ENCODE measurements at places on chromosomes 4 and X. TPM values are rescaled to one million over a fixed set of nuclear protein-coding genes. Genes with fewer than 3 reads are reported as not detected.

- H3K4me3 ChIP-seq = no peak overlapping the region
- DNase-seq = no peak
- H3K27ac ChIP-seq = no peak overlapping the region
- no peaks in the 10 kb centered on the region for H3K36me3 ChIP-seq
These were observed 228.7 kb downstream of the PRDM5 start for GRCh38 chr4:120693816-120694215.

DNA sequence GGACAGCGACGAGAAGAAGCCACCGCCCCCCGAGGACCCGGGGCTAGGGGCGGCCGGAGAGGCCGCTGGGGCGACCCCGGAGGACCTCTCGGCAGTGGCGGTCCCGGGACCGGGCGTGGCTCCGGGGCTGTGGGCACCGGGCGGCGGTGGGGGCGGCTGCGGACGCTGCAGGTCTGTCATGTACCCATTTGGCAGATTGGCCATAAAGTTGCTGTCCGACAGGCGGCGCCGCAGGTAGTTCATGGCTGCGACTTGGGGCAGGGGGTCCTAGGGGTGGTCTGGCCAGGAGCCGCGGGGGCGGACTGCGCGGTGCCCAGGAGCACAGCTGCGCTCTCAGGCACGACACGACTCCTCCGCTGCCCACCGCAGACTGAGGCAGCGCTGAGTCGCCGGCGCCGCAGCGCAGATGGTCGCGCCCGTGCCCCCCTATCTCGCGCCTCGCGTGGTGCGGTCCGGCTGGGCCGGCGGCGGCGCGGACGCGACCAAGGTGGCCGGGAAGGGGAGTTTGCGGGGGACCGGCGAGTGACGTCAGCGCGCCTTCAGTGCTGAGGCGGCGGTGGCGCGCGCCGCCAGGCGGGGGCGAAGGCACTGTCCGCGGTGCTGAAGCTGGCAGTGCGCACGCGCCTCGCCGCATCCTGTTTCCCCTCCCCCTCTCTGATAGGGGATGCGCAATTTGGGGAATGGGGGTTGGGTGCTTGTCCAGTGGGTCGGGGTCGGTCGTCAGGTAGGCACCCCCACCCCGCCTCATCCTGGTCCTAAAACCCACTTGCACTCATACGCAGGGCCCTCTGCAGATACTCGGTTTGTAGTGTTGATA is at the start of gene SYN1:
SYN1 (minus strand) TSS at position 372 of the 817 bp plus-strand sequence; CDS start at position 243, 129 bp downstream.
- no peaks in the 10 kb centered on the region for H3K4me1 ChIP-seq
- DNase-seq = no peak
- H3K36me3 ChIP-seq = no peaks in the 10 kb centered on the region

DNA sequence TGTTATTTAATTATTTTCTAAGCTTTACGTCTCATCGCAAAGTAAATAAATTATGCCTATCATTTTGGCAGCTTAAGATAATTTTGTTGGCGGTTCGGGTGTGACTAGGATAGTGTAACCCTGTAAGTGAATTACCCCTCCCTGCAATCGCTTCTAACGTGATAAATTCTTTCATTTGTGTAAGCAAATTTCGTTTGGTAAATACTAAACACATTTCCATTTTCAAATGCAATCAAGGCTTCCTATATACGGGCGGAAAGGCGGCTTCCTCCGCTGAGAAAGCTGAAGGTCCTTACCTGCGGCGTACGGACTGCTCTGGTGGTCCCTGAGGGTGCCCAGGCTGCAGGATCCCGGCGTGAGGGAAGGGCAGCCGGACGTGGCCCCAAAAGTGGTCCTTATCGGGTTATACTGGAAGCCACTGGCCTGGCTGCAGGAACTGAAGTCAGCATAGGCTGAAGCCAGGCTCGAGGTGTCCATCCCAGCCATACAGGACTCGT is 403 bp downstream of the PHOX2B start:
- H3K27me3 ChIP-seq = no peaks in the 10 kb centered on the region
- H3K4me1 ChIP-seq = no peaks in the 10 kb centered on the region
- no peak overlapping the region for H3K27ac ChIP-seq
- no peaks in the 10 kb centered on the region for H3K36me3 ChIP-seq
- DNase-seq = no peak

- no peaks in the 10 kb centered on the region for H3K27me3 ChIP-seq
- H3K4me3 ChIP-seq = no peak overlapping the region
- H3K27ac ChIP-seq = no peak overlapping the region
- H3K36me3 ChIP-seq = no peaks in the 10 kb centered on the region
- no peak for DNase-seq
- H3K4me1 ChIP-seq = no peaks in the 10 kb centered on the region
These were observed 101.6 kb downstream of the PARM1 start for GRCh38 chr4:75034523-75034922.

DNA sequence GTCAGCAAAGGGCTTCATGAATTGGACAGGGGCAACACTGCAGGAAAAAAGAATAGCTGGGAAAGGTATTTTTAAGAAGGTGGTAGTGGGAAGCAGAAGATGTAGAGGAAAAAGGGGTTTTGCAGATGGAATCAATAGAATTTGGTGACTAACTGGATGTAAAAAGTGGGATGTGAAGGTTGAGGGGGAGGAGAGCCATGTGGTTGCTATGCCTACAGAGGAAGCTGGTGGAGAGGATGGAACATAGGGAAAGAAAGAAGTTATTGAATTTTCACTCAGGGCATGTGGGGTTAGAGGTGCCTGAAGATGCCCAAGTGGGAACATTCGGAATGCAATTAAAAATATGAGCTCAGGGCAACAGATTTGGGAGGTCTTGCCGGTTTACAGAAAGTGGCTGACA is 33.0 kb downstream of the REELD1 start:
- H3K27me3 ChIP-seq = no peaks in the 10 kb centered on the region
- no peaks in the 10 kb centered on the region for H3K36me3 ChIP-seq

GRCh38 chr4:4637710-4638109 is 95.9 kb upstream of the STX18 start:
- DNase-seq = no peak
- H3K4me3 ChIP-seq = no peak overlapping the region
- H3K27ac ChIP-seq = no peak overlapping the region
- H3K4me1 ChIP-seq = peaks cover 23% of the 10 kb centered on the region
- no peaks in the 10 kb centered on the region for H3K36me3 ChIP-seq
- no peaks in the 10 kb centered on the region for H3K27me3 ChIP-seq

GRCh38 chr4:21947791-21948346 is 703 bp downstream of the KCNIP4 start:
- no peak overlapping the region for H3K4me3 ChIP-seq
- no peaks in the 10 kb centered on the region for H3K27me3 ChIP-seq
- no peaks in the 10 kb centered on the region for H3K4me1 ChIP-seq
- no peak for DNase-seq

GRCh38 chrX:140701480-140701879 is 8.1 kb upstream of the LINC00632 start:
- no peaks in the 10 kb centered on the region for H3K4me1 ChIP-seq
- DNase-seq = peak; percentile 1
- H3K4me3 ChIP-seq = no peak overlapping the region
- no peaks in the 10 kb centered on the region for H3K27me3 ChIP-seq
- no peaks in the 10 kb centered on the region for H3K36me3 ChIP-seq

- H3K27ac ChIP-seq = no peak overlapping the region
- DNase-seq = no peak
- H3K4me1 ChIP-seq = no peaks in the 10 kb centered on the region
- H3K4me3 ChIP-seq = no peak overlapping the region
These were observed 12.7 kb downstream of the MAD2L1 start for GRCh38 chr4:120053911-120054310.

DNA sequence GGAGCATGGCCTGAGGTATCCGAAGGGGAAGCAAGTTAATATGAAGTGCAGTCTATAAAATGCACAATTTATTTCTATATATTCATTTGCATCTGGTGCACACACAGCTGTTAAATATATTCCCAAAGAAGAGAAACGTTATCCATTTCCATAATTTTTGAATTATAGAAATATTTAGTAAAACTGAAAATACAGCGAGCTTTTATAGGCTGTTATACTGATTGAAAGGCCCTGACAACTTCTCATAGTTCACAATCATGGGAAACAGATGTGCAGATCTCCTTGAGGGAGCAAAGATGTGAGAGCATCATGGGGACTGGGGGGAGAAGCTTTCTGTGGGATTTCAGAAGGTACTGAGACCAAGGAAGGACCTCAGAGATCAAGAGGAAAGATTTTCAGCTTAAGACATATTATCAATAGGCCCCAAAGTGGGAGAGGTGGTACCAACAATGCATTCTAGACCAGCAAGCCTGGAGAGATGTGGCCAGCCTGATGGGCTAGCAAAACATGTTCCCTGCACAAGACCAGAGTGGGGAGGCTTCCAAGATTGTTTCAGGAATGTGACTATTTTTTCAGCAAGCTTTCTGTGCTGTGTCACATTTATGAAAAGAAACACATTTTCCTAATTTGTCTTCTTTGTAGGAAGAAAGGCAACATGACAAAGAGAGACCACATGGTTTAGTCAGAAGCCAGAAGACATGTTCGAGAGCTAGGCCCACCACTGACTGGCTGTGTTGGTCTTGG is 256.0 kb upstream of the SFRP2 start:
- DNase-seq = no peak
- H3K27me3 ChIP-seq = no peaks in the 10 kb centered on the region
- no peaks in the 10 kb centered on the region for H3K36me3 ChIP-seq
- H3K4me1 ChIP-seq = no peaks in the 10 kb centered on the region

DNA sequence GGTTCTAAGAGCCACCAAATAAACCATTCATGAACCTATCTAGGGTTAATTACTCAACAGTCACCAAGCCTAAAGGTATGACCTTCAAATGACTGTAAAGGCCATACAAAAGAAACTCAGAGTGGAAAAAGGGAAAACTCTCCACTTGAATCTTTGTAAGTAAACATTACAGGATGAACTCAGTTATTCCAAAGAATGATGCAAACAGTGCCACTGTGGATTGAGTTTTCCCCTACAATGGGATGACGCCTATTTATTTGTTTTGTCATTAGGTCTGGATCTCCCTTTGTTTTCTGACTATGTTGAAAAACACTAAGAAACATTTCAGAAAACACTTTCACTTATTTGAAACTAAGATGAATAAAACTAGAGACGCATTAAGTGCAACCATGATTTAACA is 12.7 kb downstream of the NUDT6 start:
- H3K27ac ChIP-seq = no peak overlapping the region
- no peak overlapping the region for H3K4me3 ChIP-seq
- no peaks in the 10 kb centered on the region for H3K27me3 ChIP-seq
- H3K36me3 ChIP-seq = no peaks in the 10 kb centered on the region
- no peak for DNase-seq

DNA sequence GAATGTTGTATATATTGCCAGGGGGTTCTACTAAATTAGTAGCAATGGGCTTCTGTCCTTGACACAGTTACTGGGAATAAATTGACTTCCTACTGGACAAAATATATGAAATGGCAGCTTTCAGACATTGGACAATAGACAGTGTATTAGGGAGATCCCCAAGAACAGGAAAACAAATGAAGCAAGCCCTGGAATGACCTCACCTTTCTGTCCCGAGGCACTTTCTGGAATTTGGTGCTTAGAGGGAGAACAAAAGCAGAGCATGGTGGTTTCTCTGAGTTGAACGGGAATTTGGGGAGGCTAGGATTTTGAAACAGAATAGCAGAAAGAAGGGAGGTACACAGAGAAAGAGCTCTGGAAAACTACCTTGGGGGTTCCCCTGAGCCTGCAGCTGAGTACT is 187.7 kb upstream of the MAGEB2 start:
- no peaks in the 10 kb centered on the region for H3K36me3 ChIP-seq
- no peaks in the 10 kb centered on the region for H3K4me1 ChIP-seq
- DNase-seq = no peak
- no peak overlapping the region for H3K27ac ChIP-seq
- no peak overlapping the region for H3K4me3 ChIP-seq

DNA sequence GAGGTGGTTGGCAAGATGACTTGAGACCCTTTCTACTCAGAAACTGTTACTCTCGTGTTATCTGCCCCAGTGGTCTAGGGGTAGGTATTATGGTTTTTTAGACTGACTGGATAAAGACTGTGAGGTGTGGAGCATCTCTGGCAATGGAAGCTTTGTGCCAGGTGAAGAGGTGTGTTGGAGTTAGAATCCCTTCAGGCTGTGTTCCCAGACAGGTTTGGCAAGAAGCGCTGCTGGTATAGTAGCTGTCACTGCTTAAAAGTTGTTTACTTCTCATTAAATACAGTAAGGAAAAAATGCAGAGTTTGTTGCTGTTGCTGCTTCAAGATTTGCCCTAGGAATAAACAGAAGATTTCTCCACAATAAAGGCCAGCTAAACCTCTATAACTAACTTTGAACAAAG is 35.3 kb downstream of the AREG start:
- H3K4me1 ChIP-seq = peaks cover 55% of the 10 kb centered on the region
- no peaks in the 10 kb centered on the region for H3K27me3 ChIP-seq
- no peak overlapping the region for H3K4me3 ChIP-seq
- peak; percentile 15 for DNase-seq
- no peaks in the 10 kb centered on the region for H3K36me3 ChIP-seq
- peak overlapping the region; percentile 50 for H3K27ac ChIP-seq

DNA sequence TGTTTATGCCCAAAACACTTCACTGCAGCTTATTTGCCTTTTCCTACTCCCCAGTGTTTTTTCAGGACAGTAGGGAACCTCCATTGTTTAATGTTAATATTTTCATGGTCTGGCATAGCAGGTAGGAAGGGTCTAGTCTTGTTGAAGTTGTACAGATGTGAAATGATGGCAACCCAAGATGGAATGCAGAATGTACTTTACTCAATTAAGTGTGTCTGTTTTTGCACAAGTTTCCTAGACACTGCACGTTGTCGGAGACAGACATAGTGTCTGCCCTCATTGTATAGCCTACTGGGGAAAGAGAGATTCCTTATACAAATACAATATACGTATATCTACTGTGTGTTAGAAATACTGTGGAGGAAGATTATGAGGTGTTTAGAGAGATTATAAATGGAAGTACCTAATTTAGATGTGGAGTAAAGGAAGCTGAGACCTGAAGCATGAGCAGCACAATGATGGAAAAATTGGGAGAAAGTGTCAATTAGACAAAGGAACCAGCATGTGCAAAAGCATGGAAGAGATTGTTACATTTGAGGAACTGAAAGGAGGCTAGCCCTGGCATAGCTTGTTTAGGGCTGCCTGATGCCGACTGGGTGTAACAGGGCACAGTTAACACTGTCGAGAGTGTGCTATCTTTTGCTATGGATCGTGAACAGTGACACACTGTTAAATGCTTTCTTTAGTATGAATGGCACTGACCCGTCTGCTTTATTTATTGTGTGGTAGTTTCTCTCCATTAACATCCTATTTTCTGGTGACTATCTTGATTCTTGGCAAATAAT is 18.4 kb downstream of the CPEB2 start:
- no peaks in the 10 kb centered on the region for H3K4me1 ChIP-seq
- no peak for DNase-seq

DNA sequence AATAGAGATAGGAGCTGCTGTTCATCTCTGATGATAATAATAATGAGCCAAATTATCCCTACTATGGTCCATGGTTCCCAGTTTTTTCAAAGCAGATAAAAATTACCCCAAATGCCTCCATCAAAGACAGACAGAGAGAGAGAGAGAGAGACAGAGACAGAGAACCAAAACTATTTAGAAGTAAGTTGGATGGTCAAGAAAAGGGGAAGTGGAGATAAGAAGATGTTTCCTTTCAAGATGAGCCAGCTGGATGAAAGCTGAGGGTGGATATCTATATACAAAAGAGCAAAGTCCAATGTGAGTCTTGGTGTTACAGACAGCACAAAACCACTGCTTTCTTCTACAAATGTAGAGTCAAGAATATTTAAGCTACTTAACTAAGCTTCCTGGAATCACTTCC is 173.9 kb downstream of the GRIA3 start:
- H3K4me3 ChIP-seq = no peak overlapping the region
- no peaks in the 10 kb centered on the region for H3K36me3 ChIP-seq
- no peaks in the 10 kb centered on the region for H3K27me3 ChIP-seq
- no peak for DNase-seq
- no peak overlapping the region for H3K27ac ChIP-seq

The IL13RA2 gene
- not detected for total RNA-seq

The TREX2 gene
- total RNA-seq = 0.61 TPM

The LAP3 gene
- total RNA-seq = 65.4 TPM

The GPR34 gene
- total RNA-seq = not detected

The PSMD10 gene
- 41.1 TPM for total RNA-seq

Data from Caco-2 (cell line).